Stimulated activated CD8-positive, alpha-beta memory T cell treated with anti-CD3 and anti-CD28 coated beads, Interleukin-4, amount 100 ng/mL, for 24 hours (primary cell): ENCODE measurements at places on chromosomes 7 and 10.

GRCh38 chr10:118662228-118663035, 67.0 kb upstream of the PRLHR start:
- DNase-seq, result no peak

DNA sequence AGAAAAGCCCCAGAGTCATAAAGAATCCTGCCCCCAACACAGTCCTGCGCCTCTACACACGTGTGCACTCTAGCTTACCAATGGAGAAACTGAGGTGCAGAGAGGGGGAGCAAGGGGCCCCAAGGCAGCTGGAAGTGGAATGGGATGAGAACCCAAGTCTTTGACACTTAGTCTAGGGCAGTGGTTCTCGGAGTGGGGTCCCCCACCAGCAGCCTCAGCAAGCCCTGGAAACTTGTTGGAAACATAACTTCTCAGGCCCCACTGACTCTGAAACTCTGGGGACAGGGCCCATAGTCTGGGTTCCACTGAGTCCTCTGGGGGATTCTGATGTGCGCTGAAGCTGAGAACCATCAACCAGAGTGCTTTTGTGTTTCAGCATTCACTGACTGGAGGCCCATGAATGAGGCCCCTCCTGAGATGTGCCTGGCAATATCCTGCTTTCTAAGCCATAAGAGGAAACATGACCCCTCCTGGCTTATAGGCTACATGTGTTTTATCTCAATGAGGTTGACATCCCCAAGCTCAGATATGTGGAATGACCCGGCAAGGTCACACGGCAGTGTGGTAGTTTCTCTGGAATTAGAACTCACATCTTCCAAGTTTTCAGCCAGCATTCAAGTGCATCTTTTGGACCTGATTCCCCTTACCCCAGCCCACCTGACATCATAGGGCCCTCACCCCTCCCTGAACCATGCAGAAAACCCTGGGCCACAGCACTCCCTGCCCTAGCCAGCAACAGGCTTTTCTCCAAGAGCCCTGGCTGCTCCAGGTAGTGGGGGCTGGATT, 147.3 kb upstream of the PCBD1 start:
- no peak for DNase-seq

DNA sequence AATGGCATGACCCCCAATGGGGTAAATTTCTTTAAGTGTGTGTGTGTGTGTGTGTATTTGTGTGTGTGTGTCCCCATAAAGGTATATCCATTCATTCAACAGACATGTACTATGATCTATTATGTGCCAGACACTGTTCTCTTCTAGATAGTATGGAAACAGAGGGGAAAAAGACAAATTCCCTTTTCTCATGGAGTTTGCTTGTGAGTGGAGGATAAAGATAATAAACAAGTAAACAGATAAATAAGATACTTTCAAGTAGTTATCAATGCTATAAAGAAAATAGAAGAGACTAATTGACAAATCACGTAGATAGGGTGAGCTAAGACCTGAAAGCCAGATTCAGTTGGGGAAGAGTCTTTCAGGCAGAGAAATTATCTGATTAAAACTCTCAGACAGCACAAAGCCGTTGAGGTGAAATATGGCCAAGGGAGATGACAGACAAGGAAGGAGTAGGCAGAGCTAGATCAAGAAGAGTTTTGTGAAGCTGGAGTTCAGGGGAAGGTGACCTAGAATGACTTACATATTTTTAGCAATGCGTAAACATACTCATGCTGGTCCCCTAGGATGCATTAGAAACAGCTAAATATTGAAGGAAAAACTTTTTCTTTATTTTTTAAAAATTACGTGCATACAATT, 45.2 kb upstream of the DMTF1 start:
- no peak for DNase-seq

GRCh38 chr7:118006979-118007378, 133.7 kb upstream of the CTTNBP2 start:
- no peak for DNase-seq

- no peak for DNase-seq
Observed at GRCh38 chr7:15950299-15950698, 263.8 kb upstream of the MEOX2 start.

GRCh38 chr7:142803901-142804300, 33.1 kb downstream of the PRSS2 start:
- no peak for DNase-seq

DNA sequence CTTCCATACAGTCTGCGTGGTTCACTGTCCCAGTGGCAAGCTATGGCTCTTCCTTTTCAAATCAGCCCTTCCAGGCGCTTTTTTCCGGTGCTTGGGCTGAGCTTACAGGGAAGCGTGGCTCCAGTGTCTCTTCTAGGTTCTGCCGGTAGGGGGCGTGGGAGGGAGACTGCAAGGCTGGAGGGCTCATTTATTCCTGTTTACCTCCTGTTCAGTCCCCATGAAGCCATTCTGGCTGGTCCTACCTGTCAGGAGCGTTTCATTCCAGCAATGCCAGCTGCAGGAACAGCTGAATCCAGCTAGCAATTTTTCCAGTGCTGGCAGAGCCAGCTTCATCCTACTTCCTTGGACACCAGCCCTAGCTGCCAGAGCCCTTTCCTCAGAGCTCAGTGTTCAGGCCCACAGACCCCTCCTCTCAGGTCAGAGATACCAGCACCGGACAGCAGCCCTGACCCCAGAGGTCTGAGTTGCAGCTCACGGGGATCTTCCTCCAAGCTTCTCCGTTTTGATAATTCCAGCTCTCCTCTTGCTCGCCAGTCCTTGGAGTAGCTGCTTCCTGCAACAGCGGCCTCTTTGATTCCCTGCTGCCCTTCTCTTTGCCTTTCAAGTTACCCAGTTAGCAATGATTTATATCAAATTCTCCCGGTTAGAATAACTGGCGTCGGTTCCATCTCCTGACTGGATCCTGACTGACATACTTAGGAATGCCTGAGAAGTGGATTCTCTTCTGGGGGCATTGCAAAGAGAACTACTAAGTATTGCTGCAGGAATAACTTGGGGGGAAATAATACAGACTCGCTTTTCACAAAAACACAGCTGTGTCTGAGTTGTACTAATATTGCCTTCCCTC, 129.8 kb downstream of the FRMD4A start:
- DNase-seq, result no peak

DNA sequence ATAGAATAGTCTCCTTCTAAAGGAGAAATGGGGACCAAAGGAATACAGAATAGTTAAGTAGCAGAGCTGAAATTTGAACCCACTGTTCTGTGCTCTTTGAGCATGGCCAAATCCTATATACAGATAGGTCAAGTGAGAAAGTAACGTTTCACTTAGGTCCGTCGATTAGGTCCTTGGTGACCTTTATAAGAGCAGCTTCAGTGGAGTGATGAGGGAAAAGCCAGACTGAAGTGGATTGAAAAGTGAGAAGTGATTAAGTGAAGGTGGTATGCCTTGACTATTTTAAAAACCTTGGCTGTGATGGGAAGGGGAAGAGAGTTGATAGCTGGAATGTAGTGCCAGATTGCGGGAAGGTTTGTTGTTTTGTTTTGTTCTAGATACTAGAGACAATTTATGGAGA, 10.6 kb upstream of the LSMEM1 start:
- DNase-seq, result no peak

- no peak for DNase-seq
Observed at GRCh38 chr7:152336754-152337368, 98.9 kb downstream of the KMT2C start.

GRCh38 chr10:12719365-12719764, 282.1 kb downstream of the CCDC3 start:
- no peak for DNase-seq

DNA sequence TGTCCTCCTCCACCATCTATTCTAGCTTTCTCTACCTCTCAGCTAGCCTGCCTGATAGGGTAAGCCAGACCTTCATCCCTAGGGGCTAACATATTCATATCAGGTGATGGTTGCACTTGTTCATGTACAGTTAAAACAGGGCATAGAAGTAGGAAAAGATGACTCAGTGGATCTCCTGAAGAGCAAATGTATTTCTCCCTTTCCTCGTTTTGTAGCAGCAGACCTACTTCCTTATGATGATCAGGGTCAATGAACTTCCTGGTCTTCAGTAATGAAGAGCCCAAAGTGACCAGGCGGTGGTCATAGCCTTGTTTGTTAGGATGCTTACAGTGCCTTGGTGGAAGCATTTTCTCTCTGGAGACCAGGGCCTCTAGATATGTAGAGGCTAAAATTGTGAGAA, 6.3 kb downstream of the LIPJ start:
- no peak for DNase-seq

DNA sequence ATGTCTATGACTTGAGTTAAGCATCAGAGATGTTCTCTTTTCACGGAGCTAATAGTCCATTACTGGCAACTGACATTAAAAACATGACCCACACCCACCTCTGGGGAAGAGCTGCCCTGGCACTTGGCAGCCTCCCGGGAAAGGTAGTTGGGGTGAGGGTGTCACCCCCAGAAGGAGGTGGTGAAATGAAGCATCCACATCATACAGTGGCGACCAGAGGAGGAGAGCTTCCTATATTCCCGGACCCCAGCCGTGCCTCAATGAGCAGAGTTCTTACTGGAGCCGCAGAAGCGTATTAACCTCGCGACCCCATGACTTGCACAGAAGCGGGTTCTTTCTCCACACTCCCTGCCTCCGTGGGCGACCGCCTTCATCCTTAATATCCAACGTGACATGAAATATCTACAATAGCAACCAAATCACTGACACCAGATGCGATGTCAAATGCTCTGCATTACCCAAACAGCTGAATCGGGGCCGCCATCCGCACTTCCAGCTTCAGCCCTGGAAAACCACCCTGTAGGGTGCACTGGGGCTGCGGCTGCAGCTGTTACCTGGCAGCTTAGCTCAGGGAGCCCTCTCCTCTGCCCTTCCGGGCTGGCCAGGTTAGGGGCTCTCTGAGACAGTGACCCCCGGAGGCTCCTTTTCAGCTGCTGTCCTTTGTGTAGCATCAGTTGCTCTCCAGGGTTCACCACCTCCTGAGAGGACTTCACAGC, 103.1 kb upstream of the PARD3 start:
- DNase-seq, result no peak
